ENCODE measurements at places on chromosomes 16 and 17.

- DNase-seq, result no peak
These were observed 8.2 kb downstream of the MTSS2 start for GRCh38 chr16:70677499-70678120.

DNA sequence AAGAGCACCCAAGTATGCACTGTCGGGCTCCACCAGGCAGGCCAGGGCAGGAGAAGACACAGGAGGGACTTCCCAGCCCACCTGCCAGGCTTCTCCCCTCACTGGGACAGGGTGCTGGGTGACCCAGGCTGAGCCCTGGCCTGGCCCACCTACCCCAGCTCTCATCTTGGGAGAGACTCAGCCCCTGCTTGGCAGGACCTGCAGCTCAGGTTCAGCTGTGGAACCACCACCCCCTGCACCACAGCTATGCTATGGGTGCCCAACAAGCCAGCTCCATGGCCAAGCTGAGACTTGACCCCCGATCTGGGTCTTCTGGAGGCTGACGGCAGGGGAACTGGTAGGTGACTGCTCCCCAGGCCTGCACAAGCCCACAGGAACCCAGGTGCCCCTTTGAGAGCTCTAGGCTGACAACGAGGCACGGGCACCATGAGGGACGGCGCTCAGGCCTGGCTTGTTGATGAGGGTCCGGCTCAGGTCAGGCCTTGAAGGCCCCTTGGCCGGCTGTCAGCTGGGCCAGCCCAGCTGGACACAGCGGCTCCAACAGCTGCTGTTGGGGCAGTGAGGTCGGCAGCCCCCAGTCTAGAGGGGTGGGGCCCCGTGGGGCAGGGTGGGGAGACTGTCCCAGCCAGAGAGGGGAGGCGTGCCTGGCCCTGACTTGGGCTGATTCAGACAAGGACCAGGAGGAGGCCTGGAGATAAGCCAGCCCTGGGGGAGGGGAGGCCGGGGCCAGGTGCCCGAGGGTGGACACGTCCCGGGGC is 4.6 kb downstream of the RPUSD1 start:
- DNase-seq, result no peak

DNA sequence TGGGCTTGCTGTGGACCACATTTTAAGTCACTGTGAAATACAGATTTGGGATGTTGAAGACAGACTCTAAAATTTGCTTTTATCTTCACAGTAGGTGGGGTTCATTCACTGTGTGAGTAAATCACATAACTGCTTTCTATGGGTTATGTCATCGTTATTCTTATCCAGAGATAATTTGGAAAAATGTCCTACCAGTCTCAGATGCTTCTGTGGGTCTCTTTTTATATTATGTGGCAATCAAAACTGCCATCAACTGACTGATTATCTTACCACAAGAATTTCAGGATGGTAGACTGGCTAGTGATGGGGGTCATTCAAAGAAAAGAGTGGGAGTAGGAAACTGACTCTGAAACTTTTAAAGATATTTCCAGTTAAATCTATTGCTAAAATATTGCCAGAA is 3.1 kb downstream of the HSBP1 start:
- DNase-seq, result no peak

- DNase-seq, result no peak
These were observed 2.7 kb downstream of the MAP3K14 start for GRCh38 chr17:45313996-45314740.

DNA sequence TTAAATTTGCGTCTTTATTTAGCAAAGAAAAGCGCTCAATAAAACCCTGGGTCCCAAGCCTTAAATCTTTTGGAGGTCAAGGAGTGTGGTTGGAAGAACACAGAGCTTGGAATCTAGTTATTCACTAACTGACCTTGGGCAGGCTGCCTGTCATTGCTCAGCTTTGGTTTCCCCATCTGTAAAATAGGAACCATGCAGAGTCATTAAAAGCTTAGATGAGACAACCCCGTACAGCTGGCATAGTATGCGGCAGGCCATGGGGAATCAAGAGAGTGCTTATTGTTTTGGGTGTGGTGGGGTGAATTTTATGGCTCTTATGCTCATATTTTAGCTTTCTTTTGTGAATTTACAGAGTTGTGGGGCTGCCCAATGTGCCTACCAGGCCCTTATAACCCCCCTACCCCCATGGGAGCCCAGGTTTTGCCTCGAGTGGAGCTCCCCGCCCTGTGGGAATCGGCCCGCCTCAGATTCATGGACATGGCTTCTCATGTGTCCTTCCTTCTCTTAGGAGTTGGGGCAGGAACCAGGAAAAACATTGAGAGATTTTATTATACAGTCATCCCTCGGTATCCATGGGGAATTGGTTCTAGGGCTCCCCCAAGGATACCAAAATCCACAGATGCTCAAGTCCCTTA is 113.5 kb downstream of the CLEC16A start:
- DNase-seq, result no peak

DNA sequence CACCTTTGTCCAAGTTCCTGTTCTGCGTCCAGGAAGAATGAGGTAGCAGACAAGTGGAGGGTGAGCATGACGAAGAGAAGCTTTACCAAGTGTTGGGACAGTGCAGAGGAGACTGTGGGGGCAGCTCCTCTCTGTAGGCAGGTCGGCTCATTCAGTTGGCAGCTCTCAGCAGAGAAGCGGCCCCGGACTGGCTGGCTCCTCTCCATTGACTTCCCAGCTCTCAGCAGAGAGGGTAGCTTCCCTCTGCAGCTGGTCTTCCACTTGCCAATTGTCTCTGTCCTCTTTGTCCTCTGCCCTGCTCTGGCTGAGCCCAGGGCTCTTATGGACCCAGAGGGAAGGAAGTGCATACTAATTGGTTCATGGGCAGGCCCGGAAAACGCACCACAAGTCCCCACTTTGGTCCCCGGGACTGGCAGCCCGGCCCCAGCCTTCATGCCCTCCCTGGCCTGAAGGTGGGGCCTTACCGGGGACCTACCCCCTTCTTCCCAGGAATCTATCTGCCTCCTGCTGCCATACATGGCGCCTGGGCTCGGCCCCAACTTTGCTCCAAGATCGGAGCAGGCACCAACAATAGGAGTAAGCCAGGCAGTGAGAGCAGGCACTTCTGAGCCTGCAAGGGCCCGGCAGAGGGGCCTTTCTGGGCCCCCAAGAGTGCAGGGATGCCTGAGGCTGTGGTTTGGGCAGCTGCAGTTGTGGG is 10.1 kb downstream of the KCTD5 start:
- no peak for DNase-seq

- DNase-seq, result no peak
These were observed 21.1 kb downstream of the TMC6 start for GRCh38 chr17:78107457-78107856.

- no peak for DNase-seq
These were observed 95.5 kb downstream of the AMFR start for GRCh38 chr16:56329887-56330286.

DNA sequence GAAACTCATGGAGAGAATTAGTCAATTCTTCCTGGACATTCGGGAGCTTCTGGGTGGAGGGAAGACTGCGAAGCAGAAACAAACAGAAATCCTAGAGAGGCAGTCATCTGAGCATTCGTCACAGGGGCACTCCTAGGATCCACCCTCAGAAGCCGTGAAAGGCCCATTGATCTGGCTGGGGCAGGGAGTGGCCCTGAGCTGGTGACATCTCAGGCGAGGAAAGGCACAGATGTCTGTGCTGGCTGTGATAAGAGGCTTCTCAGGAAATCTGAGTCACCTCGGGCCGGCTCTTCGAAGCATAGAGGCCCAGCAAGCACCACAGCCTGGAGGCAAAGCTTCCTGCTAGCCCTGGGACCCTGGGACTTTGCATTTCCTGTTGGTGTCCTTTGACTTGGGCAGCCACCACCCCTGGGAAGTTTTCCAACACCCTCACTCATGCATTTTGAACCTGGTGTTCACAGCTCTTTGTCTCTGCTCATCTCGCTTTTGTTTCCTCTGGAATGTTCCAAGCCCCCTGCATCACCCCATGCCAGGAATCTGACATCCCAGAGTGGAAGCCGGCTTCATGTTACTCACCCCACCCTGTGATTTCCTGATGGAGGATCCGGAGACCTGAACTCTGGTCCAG is 23.3 kb upstream of the CDRT4 start:
- DNase-seq, result no peak

- no peak for DNase-seq
These were observed 8.9 kb upstream of the C16orf74 start for GRCh38 chr16:85759631-85760419.

GRCh38 chr16:51045186-51045585 is 105.9 kb downstream of the SALL1 start:
- no peak for DNase-seq

DNA sequence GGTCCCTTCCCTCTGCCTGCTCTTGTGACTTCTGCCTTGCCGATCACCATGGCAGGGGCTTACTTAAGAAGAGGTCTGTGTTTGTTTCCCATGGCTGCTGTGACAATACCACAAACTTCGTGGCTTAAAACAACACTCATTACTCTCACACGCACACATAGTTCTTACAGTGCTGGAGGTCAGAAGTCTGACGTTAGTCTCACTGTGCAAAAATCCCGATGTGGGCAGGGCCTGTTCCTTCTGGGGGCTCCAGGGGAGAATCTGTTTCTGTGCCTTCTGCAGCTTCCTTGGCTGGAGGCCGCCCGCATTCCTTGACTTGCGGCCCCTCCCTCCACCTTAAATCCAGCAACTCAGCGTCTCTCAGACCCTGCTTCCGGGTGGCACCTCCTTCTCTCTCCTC is 249.2 kb upstream of the GSE1 start:
- no peak for DNase-seq

DNA sequence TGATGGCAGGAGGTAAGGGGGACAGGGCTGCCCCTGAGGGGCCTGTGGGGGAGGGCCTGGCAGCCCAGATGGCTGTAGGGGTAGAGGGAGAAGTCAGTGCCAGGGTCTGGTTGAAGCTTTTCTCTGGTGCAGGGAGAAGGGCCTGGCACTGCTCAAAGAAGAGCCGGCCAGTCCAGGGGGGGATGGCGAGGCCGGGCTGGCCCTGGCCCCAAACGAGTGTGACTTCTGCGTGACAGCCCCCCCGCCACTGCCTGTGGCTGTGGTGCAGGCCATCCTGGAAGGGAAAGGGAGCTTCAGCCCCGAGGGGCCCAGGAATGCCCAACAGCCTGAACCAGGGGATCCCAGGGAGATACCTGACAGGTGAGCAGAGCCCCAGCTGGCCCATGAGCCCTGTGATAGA is 2.8 kb upstream of the NOL3 start:
- no peak for DNase-seq

GRCh38 chr17:42185621-42185930 is 324 bp upstream of the HCRT start:
- DNase-seq, result no peak

DNA sequence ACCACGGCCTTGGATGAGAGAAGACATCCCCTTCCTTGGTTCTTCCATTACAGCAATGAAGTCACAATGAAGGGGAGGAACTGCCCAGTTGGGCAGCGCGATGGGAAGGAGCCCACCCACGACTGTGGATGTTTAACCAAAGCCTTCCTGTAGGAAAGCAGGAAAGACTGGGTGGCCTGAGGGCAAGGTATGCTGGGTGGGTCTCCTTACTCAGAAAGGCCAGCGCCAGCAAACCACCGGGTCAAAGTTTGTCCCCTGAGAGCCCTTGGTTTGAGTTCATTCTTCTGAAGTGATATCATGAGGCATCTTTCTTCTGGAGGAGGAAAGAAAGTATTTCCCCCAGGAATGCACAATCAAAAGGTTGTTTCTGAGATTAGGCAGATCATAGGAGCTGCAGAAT is 105.2 kb downstream of the C16orf95 start:
- DNase-seq, result no peak

- no peak for DNase-seq
These were observed 34.4 kb downstream of the PMFBP1 start for GRCh38 chr16:72137380-72138063.

GRCh38 chr17:15928286-15928785 is 16.6 kb upstream of the ADORA2B start:
- no peak for DNase-seq

Measured in stimulated activated CD8-positive, alpha-beta memory T cell treated with anti-CD3 and anti-CD28 coated beads, Interleukin-4, amount 100 ng/mL, for 4 hours (primary cell).